ENCODE measurements at places on chromosomes 7 and 10. TPM values are rescaled to one million over a fixed set of nuclear protein-coding genes. Genes with fewer than 3 reads are reported as not detected.

GRCh38 chr10:3147117-3147820 is 25.3 kb downstream of the PITRM1 start:
- ATAC-seq: no peak

GRCh38 chr7:141271451-141271850 is 197.6 kb downstream of the TMEM178B start:
- ATAC-seq: no peak

- no peak for ATAC-seq
Measured at GRCh38 chr10:119215371-119215770, 8.0 kb downstream of the GRK5 start.

DNA sequence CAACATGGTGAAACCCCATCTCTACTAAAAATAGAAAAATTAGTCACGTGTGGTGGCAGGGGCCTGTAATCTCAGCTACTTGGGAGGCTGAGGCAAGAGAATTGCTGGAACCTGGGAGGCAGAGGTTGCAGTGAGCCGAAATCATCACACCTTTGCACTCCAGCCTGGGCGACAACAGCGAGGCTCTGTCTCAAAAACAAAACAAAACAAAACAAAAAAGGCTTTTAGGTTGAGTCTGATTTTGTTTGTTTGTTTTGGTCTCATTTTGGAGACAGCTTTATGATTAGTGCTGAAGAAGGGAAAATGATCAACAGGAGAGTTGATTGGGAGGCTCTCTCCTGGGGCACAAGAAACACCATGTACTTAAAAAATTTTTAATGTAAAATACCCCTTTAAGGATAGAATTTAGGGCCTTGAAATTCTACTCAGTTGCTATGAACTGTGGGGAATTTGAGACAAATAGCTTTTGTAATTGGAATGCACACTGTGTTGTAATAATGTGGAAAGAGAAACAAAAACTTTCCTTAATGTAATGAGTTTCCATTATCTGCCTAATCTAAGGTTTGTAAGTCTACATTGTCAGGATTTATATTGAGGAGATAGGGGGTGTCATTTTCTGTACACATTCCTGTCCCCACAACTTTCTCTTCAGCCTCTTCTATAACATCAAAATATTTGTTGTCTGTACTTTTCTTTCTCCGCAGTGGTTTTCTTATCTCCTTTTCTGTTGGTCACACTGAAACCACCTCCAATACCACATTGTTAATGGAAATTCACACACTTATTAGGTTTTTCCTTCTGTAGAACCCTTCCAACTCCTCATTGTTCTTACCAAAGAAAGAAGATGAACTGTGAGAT is 41.3 kb downstream of the ARID5B start:
- ATAC-seq: peak; percentile 69

ARHGEF35 gene
- total RNA-seq: 4.5 TPM

ASB10 gene
- total RNA-seq: not detected

CLIP2 gene
- 50.7 TPM for total RNA-seq
